ENCODE measurements at places on chromosomes 4 and X.
A peak's percentile ranks its signal among the peaks of the same experiment; 100 is the strongest.

DNA sequence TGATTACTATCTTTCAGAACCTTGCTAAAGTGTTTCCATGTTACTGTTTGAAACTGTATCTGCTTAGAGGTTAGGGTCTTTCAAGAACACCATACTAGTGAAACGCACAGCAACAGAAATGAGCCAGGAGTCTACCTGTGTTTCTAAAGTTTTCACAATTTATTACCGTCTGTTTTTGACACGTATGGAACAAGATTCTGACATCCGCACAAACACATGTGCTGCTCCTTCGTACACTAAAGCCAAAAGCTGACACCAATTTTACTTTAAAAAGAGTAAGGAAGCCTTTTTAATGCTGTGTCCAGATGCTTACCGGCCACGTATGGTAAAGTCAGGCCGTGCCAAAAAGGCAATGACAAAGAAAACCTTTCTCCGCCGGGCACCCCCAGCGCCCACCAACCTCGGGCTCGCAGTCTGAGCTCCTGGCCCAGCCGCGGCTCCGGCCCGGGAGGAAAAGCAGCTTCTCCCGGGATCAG is 532 bp downstream of the RPS4X start:
- DNase-seq, result no peak

GRCh38 chr4:121555315-121556107 is 141.3 kb downstream of the ANXA5 start:
- no peak for DNase-seq

GRCh38 chrX:150504397-150505182 is 63.8 kb upstream of the MTM1 start:
- peak; percentile 30 for DNase-seq

DNA sequence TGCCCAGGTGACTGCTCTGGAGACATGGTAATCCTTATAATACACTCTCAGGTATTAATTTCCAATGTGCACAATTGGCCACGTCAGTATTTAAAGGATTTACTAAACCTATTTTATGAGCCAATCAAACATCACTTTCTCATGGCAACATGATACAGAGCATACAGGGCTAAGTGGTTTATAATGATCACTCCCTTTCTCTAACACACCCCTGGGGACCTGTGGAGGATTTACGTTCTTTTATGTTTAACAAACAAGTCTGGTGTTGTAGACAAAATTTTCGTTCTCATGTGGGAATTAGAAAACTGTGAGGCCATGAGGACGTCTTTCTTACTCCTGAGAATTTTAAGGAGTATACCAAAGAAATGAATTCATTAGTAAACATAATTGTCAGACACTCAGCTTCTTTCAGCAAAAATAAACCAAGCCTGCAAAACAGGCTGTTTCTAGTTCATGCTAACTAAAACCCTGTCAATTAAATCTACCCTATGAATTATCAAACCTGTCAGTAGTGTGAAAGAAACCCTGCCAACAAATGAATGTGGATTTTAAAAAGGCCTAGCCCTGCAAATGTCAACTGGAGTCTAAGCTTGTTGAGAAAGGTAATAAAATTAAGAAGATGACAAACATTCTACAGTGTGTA is 155.8 kb downstream of the PDGFC start:
- DNase-seq, result no peak

DNA sequence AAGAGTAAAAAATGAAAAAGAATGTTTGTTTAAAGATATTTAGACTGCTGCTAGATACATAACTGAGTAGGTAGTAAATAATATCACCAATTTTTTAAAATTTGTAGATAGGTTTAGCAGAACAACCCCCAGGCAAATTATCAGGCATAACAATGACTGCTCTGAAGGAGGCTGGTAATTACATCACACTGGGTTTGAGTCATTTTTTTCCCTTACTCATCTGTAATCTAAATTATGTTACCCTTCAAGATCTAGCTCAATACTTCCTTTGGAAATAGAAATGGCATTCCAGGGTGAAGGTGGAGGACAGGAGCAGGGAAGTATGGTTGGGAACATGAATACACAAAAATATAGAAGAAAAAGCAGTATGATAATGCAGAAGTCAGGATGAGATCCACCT is 431.6 kb upstream of the MAOA start:
- no peak for DNase-seq

- DNase-seq, result peak; percentile 81
Observed at GRCh38 chr4:77697860-77698590, 92.4 kb downstream of the CXCL13 start.

DNA sequence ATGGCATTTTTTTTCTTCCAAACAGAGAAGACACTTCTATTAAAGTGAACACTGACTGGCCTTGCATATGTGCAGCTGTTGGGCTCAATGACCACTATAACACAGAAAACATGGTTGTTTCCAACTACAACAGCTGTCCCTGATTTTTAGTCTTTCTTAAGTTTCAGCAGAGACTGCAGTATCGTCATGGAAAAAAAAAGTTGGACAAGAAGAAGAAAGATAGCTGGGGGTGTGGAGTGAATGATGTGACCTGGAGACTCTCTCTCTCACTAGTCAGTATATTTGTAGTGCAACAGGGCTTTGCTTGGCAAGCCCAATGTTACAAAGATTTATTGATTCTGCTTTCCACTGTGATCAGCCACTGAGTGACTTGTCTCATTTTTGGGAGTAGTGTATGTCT is 29.5 kb upstream of the C4orf54 start:
- DNase-seq, result no peak

DNA sequence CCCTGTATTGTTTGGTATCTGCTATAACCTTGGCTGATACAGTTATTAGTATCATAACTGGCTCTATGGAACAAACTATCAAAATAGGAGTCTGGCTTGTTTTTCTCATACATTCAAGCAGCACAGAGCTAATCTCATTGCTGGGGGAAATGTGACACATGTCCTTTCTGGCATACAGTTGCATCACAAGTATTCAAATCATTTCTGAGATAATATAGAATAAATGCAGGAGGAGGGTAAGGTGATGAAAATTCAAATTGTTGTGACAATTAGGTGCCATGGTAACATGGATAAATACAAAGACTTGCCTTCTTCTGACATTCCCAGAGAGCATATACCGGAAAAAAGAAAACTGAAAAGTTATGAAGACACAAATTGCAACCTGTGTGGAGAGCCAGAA is 2706.8 kb downstream of the ARAP2 start:
- DNase-seq, result no peak

GRCh38 chr4:137069473-137069872 is 462.8 kb downstream of the PCDH18 start:
- no peak for DNase-seq

DNA sequence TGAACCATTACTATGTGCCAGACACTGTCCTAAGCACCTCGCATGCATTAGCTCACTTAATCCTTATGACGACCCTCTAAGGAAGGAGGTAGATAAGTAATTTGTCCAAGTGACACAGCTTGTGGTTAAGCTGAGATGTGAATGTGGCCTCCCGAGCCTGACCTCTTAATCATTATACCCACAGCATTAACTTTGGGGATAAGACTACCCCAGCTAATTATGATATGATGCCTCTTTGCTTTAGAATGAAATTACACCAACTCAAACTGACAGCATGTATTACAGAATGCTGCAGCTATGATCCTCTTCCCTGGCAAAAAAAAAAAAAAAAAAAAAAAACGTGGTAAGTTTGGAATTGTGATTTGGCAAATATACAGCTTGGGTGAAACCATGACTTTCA is 53.5 kb downstream of the APBB2 start:
- peak; percentile 54 for DNase-seq

- peak; percentile 70 for DNase-seq
Observed at GRCh38 chr4:156536661-156537060, 434.9 kb downstream of the PDGFC start.

DNA sequence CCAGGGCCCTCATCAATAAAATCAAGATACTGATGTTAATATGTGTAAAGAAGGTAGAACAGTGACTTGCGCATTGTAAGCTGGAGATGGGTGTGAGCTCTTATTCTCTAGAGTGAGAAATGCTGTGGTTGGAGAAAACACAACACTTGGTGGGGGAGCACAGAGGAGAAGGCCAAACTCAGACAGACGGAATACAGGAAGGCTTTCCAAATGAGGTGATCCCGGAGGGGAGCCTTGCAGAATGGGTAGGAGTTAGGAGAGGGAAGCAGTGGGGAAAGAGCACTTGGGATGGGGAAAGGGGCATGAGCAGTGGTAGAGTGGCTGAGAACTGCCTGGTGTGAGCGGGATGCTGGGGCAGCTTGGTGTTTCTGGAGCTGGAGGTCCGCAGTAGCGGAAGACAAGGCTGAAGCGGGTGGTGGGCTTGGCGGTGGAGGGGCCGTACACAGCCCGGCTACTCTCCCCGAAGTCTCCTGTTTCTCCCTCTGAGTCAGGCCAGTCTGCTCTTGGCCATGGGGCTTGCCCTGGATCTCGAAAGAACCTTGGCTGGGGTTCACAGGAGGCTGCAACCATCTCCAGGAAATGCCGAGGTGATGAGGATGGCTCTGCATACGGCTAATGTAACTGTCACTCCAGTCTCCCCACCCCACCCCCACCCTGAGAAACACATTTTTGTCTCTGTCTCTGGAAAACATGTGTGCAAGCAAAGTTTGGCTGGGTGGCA is 11.3 kb upstream of the PLAC1 start:
- peak; percentile 62 for DNase-seq

DNA sequence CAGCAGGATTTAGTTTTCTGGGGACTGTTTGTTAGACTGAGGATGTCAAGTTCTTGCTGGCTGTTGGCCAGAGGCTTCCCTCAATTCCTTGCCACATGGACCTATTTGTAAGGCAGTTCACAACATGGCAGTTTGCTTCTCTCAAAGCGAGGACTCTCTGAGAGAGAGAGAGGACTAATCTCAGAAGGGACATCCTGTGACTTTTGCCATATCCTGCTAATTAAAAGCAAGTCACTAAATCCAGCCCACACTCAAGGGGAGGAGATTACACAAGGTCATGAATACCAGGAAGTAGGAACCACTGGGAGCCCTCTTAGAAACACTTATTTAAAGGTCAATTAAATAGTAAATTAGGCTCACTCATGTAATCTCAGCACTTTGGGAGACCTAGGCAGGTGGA is 38.2 kb downstream of the PPP1R2C start:
- DNase-seq, result no peak

GRCh38 chr4:143026459-143027170 is 158.1 kb upstream of the USP38 start:
- no peak for DNase-seq

- no peak for DNase-seq
Observed at GRCh38 chrX:111868726-111869638, 7.0 kb upstream of the TRPC5OS start.

DNA sequence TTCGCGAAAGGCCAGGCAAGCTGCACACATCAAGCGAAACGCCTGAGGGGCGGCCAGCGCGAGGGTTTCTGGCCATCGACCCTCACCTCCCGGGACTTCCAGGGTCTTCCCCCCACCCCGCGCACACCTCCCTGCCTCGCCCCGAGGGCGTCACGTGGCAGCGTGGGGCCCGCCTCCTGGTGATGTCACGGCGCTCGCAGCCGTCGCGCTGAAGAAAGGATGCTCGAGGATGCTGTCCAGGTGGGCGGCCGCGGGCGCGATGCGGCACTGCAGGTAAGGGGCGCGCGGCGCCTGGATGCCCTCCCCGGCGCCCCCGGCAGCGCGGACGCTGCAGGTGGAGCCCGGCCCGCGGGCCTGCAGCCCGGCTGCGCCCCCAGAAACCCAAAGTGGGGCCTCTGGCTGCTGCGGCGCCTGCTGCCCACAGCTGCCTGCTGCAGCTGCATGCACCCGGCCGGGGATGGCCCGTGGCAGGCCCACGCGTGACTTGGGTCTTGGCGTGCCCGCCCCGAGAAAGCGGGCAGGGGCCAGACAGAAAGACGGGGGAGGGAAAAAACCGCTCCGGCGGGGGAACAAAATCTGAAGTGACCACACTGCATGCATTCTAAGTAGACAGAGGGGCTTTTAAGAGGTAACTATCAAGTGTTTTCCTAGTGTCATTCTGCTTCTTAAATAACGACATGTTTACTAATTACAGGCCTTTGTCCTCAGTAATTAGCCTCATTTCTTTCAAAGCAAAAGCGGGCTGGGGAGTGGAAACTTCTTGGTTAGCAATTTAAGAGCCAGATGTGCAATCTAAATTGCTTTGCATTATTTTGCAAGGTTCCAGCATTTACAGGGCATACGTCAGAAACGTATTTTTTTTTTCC is 1.7 kb downstream of the CLCN4 start:
- DNase-seq, result peak; percentile 47

- DNase-seq, result no peak
Observed at GRCh38 chr4:83599183-83599582, 63.3 kb downstream of the GPAT3 start.

GRCh38 chrX:106510713-106511403 is 100.9 kb upstream of the RADX start:
- DNase-seq, result no peak

- DNase-seq, result no peak
Observed at GRCh38 chr4:1342003-1342402, 5.0 kb upstream of the UVSSA start.

GRCh38 chr4:89324671-89325070 is 17.1 kb upstream of the GPRIN3 start:
- no peak for DNase-seq

- no peak for DNase-seq
Observed at GRCh38 chr4:95563638-95564337, 15.0 kb upstream of the UNC5C start.

GRCh38 chrX:137032341-137032694 is 1.5 kb downstream of the GPR101 start:
- no peak for DNase-seq

DNA sequence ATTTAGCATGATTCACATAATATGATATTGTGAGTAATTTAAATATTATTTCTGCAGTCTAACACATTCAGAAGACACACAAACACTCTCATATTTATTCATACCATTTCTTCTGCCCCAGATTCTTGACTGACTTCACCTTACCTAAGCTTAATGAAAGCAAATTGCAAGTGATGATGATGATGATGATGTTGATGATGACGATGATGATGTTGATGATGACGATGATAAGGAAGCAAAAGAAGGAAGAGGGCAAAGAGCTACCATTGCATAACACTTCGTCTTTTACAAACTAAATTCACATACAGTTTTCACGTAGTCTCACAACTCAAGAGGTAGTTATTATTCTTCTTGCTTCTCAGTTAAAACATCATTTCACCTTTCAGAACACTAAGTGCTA is 404.7 kb downstream of the NAF1 start:
- no peak for DNase-seq

GRCh38 chrX:132413459-132413858 is 75.4 kb downstream of the MBNL3 start:
- no peak for DNase-seq

- peak; percentile 21 for DNase-seq
Observed at GRCh38 chrX:31658360-31658759, 586.5 kb upstream of the FTHL17 start.
